Activated CD4-positive, alpha-beta T cell treated with anti-CD3 and anti-CD28 coated beads, Interleukin-2, amount 50 U/mL, for 24 hours (primary cell): ENCODE measurements at places on chromosomes 7 and 10.

- no peak for DNase-seq
Measured at GRCh38 chr10:90837486-90837885, 20.4 kb downstream of the HTR7 start.

GRCh38 chr10:50419756-50420155, 168.4 kb upstream of the ASAH2 start:
- DNase-seq: no peak

DNA sequence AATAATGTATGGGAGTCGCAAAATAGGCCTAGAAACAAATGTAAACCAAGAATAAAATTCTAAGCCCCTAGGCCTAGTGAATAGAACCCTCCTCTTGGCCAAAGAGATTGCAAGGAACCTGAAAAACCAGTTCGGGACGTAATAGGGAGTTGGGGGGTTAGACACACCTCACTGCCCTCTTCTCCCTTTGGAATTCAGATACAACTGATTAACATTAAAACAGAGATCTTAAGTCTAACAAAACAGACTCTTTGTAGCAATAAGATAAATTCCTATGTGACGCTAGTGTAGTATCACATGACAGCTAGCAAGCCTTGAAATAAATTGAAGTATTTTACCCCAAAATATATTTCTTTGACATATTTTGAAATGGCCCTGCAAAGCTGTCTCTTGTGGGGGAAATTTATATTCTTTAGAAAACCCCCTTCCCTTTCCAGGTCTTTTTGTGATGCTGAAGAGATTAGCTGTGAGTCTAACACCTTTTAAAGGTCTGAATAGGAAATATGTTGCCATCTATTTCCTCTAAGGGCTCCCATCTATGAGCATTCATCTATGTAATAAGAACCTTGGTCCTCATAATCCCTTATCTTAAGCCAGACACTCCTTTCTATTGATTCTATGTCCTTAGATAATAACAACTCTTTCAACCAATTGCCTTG, 623.4 kb upstream of the NRG3 start:
- no peak for DNase-seq

DNA sequence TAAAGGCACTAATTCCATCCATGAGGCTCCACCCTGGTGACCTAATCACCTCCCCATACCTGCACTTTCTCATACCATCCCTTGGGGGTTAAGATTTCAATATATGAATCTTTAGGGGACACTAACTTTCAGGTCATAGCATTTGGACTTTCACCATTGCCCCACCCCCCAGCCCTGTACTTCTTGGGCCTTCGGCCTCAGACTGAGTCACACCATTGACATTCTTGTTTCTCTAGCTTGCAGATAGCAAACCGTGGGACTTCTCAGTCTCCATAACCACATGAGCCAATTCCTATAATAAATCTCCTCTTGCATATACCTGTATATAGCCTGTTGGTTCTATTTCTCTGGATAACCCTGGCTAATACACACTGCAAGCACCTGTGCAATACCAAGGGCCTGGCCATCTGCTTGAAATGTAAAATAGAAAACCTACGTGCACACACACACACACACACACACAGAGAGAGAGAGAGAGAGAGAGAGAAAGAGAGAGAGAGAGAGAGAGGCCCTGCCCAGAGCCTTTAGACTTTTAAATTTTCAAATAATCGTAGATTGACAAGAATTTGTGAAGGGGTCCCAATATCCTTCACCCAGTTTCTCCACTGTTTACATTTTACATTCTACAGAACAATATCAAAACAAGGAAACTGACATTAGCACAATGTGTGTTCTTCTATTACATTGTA, 25.3 kb downstream of the ANXA8 start:
- DNase-seq: no peak

- no peak for DNase-seq
Measured at GRCh38 chr10:24751716-24752115, 28.0 kb upstream of the ARHGAP21 start.

GRCh38 chr10:97063271-97063982, 122.3 kb downstream of the SLIT1 start:
- no peak for DNase-seq

GRCh38 chr10:523925-524324, 165.5 kb downstream of the DIP2C start:
- DNase-seq: no peak

- DNase-seq: no peak
Measured at GRCh38 chr10:13938950-13939349, 352.2 kb downstream of the PRPF18 start.

GRCh38 chr10:7314170-7314569, 96.7 kb downstream of the SFMBT2 start:
- peak; percentile 8 for DNase-seq

GRCh38 chr10:45470098-45471012, 96.3 kb downstream of the ALOX5 start:
- DNase-seq: no peak

DNA sequence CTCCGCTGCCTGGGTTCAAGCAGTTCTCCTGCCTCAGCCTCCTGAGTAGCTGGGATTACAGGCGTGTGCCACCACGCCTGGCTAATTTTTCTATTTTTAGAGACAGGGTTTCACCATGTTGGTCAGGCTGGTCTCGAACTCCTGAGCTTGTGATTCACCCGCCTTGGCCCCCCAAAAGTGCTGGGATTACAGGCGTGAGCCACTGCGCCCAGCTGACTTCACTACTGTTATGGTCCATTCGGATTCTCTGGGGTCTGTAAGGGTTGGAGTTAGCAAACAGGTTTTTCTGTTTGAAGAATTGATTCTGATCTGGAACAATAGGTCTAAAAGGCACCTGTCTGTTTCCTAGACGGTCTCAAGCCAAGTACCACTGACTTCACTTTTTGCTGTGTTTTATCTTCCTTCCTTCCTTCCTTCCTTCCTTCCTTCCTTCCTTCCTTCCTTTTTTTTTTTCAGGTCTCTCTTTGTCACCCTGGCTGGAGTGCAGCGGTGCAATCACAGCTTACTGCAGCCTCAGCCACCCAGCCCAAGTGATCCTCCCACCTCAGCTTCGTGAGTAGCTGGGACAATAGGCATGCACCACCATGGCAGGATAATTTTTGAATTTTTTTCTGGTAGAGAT, 192.2 kb downstream of the CAMK1D start:
- DNase-seq: no peak

DNA sequence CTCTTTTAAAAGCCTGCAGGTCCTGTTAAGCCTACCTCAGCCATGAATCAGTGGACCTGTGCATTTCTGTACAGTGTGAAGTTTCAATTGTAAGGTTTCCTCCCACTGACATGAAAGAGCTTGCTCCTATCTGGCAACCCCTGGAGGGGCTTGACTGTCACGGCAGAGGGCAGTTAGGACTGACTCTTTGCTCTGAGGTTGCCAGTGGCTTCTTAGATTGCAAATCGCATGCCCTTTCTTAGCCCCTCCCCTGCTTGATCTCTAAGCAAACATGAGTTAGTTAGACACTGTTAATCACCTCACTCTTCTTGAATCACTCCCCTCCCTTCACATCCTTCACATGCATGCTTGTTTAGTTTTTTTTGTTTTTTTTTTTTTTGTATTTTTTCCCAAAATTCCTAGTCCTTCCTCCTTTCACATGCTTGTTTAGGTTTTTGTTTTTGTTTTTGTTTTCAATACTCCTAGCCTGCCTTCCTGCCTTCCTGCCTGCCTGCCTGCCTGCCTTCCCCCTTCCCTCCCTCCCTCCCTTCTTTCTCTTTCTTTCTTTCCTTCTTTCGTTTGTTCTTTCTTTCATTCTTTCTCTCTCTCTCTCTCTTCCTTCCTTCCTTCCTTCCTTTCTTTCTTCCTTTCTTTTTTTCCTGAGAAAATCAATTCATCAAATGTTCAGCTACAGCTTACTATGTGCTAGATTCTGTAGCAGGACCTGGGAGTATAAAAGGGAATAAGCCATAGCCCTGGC, 6.0 kb upstream of the HIPK2 start:
- DNase-seq: no peak

DNA sequence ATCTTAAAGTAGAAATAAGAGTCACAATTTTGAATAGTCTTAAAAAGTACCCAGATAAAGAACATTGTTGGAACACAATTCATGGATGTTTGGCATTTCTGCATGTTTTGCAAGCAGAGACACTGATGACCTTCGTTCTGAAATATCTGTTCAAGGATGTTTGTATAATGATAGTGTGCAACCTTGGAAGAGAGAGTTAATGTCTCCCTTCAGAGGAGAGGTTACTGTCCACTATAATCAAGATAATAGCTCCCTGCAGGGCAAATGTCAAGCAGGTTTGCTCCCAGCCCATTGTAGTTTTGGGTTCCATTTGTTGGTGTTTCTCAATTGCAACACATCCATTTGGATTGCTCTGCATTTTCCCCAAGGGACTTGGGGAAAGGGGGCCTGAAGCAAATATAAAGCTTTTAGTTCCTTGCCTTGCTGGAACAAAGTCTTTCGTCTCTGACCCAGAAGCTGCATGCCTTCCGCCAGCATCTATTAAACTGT, 45.2 kb downstream of the COL1A2 start:
- no peak for DNase-seq
